Mesothelial cell of epicardium (in vitro differentiated cells): ENCODE measurements at places on chromosomes 5 and 9. TPM values are rescaled to one million over a fixed set of nuclear protein-coding genes. Genes with fewer than 3 reads are reported as not detected.

GRCh38 chr9:93354451-93354850 lies 97.0 kb upstream of the FAM120A start:
- no peak for DNase-seq

DNA sequence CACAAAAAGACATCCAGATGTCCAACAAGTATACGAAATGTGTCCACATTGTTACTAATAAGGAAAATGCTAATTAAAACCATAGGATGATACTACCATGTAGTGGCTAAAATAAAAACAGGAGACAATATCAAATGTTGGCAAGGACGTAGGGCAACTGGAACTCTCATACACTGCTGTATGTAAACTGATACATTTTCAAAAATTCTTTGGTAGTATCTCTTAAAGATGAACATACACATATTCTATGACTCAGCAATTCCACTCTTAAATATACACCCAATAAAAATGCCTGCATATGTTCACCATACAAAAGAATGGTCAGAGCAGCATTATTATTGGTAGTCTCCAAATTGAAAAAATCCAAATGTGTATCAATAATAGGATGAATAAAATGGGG lies 2.9 kb upstream of the CCDC180 start:
- no peak for DNase-seq

GRCh38 chr5:74502479-74502950 lies 138.0 kb downstream of the ENC1 start:
- no peak for DNase-seq

GRCh38 chr5:137320056-137321045 lies 178.8 kb downstream of the SPOCK1 start:
- peak; percentile 47 for DNase-seq

DNA sequence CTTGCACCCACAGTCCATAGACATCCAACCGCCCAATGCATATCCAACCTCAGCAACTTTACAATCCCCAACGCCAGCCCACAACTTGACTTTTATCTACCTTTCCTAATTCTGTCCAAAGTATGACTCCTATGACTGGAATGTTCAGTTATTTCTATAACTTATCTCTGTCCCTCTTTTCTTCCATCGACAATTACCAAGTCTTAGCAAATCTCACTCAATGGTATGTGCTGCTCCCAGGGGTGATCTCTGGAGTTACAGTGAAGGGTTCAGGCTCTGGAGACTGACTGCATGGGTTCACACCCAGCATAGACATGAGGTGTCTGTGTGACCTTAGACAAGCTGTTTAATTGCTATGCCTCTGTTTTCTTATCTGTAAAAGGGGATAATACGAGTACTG lies 106.9 kb downstream of the SPOCK1 start:
- no peak for DNase-seq

DNA sequence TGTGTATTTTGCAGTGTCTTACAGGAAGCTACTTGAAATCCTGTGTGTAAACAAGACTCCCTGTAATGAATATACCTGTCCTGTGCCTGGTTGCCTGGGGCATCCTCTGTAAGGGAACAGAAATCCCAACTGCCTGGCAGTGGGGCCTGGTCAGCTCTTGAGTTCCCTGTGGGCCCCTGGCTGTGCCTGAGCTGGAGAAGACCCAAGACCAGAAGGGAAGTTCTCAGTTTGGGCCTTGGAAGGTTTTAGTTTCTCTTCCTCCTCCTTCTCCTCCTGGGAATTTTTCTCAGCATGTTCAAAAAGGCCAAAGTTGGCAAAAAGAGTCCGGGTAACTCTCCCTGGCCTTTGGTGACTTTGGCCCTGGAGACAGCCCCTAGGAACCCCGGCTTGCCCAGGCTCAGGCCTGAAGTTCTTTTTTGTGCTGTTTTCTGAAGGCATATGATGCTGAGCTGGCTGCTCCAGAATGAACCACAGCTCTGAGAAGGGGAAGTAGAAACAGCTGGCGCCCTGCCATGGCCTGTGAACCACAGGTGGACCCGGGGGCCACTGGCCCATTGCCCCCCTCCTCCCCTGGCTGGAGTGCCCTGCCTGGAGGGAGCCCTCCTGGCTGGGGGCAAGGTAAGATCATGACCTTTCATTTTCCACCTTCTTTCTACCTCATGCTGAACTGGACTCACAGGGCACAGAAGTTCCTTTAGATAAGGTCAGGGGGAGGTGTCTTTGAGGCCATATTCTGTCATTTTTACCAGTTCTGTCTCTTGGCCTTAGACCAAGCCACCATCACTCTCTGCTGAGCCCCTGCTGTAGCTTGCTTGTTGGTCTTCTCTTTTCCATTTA lies 5.8 kb downstream of the TMEM268 start:
- no peak for DNase-seq

GRCh38 chr5:140262221-140262620 lies 40.7 kb downstream of the PFDN1 start:
- no peak for DNase-seq

- DNase-seq = no peak
These were observed 7.7 kb downstream of the FBP1 start for GRCh38 chr9:94631599-94631998.

- no peak for DNase-seq
These were observed 557.0 kb downstream of the TLE1 start for GRCh38 chr9:81132318-81132717.

- no peak for DNase-seq
These were observed 22.2 kb downstream of the COL27A1 start for GRCh38 chr9:114177423-114178064.

DNA sequence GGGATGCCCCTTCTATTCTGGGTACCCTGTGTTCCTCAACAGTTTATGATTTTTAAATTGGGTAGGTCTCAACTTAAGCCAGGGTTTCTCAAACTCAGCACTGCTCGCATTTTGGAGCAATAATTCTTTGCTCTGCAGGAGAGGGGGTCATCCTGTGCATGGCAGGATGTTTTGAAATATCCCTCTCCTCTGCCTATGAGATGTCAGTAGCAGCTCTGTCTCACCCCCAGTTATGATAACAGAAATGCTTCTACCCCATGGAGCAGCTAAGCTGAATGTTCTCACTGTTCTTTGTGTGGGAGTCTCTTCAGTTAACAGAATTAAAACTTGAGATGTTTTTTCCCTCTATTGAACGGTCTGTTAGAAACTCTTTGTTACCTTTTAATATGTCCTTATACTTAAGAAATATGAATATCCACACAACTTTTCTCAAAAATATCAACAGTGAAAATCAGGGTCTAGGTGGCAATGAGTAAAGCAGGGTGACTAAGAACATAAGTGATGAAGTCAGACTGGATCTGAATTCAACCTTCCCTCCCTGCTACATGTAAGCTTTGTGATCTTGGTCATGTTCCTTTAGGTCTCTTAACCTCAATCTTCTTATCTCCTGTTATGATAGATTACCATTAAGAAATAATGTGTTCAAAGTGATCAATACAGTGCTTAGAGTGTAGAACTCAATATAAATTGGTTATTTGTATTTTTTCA lies 89.0 kb downstream of the CAMK4 start:
- no peak for DNase-seq

DNA sequence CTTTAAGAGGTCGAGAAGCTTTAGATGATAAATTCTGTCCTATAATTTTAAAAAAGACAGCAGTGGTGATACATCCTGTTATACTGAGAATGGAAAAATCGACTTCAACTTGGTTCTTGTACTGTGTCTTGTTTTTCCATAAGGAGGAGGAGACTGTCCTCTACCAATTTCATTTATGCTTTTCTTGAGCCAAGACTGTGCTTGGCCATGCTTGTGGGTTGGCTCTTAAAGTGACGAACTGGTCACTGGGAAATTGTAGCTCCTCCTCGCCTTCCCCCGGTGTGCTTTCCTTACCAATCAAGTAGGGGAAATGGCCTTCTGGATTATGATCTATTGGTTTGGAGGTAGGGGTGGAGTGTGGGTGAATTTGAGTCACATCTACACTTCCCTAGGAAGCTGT lies 67.1 kb upstream of the HSPB3 start:
- no peak for DNase-seq

DNA sequence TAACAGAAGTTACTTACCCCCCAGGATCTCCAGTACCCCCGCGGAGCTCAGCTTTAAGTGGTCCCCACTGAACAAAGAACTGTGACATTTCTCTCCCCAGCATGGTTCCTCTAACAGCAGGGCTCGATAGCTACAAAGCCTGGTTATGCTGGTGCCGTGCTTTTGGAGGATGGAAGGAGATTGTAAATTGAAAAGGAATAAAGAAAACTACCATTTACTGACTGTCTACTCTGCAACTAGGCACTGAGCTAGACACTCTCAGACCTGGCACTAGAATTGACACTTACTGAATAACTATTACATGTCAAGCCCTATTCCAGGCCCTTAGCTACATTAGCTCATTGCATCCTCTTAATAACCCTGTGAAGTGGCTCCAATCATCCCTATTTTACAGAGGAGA lies 145.3 kb downstream of the TTLL11 start:
- DNase-seq = no peak

GRCh38 chr5:157993201-157993600 lies 134.3 kb upstream of the CLINT1 start:
- no peak for DNase-seq

DNA sequence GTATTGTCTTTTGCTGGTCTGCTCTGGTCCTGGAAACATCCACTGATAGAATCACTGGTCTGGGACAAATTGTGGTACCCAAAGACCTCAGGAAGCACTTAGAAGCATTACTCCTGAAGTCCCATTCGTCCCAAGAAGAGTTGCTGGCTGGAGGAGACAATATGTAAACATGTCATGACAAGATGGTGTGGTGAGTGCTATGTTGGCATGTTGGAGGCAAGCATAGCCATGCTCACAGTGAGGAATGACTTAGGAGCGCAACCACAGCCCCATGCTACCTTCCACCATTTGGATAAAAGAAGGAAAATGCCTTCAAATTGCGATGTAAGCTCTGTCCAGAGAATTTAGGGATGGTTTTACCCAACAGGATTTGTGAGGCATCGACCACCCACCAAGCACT lies 115.8 kb upstream of the STC2 start:
- no peak for DNase-seq

- no peak for DNase-seq
These were observed 26.9 kb upstream of the PLIN2 start for GRCh38 chr9:19154135-19154612.

- DNase-seq = no peak
These were observed 77.0 kb upstream of the ADAMTS19 start for GRCh38 chr5:129382921-129383672.

- DNase-seq = no peak
These were observed 106.5 kb upstream of the EGFLAM start for GRCh38 chr5:38151878-38152277.

DNA sequence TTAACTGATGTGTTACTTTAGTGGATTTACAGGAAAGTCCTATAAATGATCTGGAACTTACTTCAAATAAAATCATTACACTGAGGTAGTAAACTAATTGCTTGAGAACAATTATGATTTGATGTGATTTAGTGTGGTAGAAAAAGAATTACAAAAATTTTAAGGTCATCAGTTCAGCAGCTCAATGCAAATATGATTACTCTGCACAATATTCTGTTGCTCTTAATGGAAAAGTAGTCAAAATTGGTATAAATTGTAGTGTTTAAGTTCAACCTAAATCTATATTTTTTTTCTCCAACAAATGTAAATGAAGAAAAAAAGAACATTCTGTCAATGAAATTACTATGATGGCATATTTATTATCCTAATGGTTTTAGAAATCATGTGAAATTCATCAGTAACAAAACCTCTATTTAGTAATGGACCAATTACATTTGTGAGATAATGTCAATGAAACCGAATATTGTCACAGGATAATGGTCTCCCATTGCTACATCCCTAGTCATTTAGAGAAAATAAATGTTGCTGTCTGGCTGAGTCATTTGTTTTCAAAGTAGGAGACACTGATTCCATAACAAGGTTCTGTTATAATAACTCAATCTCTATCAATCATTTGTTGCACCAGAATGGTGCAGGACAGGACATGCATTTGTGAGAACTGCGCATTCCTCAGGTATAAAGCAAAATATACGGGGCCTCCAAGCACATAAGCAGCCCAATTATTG lies 177.1 kb downstream of the NFIB start:
- no peak for DNase-seq

- DNase-seq = no peak
These were observed 230.3 kb upstream of the ZNF462 start for GRCh38 chr9:106632621-106633020.

DNA sequence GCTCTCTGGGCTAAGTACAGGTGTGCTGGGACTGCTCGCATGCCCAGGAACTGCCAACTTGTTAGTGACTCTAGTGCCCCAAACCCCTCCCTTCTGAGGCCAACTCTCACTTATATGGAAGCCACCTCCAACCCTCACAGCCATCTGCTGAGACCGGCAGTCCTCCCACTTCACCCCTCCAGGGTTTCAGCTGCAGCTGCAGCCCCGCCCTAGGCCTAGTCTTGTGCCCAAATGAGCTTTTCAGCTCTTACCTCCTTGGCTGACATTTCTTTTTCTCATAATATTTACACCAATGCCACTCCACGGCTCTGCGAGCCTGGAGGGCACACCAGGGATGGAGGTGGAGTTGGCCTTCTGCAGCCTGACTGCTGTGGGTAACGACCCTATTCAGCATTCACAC lies 166.6 kb downstream of the ROR2 start:
- DNase-seq = no peak

- no peak for DNase-seq
These were observed 110.1 kb downstream of the MVB12B start for GRCh38 chr9:126436545-126437267.

- no peak for DNase-seq
These were observed 9.9 kb downstream of the RBM27 start for GRCh38 chr5:146213210-146213826.

GRCh38 chr5:151298063-151298855 lies 5.3 kb downstream of the SLC36A3 start:
- DNase-seq = no peak

DNA sequence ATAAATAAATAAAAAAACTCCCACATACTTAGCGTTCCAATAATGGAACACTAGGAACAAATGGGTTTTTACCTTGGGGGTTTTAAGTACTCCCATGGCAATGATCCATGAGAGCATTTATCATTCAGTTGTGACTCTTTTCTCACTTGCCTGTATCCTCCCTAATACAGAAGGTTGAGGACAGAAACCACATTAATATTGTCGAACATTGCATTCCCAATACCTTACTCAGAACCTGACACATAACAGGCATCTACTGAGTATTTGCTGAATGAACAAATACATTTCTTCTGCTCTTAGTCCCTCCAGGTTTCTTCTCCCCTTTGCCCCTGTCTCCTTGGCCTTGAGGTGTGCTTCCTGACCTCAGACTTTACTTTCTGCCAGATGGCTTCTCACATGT lies 175.9 kb downstream of the CEMIP2 start:
- no peak for DNase-seq

DMAC1 gene
- total RNA-seq = 60.0 to 62.3 TPM (median 61.4 TPM) in 3 replicates

C5orf58 gene
- not detected in 3 replicates for total RNA-seq

OGN gene
- total RNA-seq = 2.2 to 3.1 TPM (median 2.6 TPM) in 3 replicates

NUTM2G gene
- 0.16 to 0.20 TPM in 2 of 3 replicates, not detected in the other for total RNA-seq

GLIPR2 gene
- total RNA-seq = 31.3 to 34.1 TPM (median 33.3 TPM) in 3 replicates

LCN1 gene
- not detected in 3 replicates for total RNA-seq

MZB1 gene
- 0.20 TPM in 1 of 3 replicates, not detected in the others for total RNA-seq

DEPDC1B gene
- total RNA-seq = 14.6 to 17.0 TPM (median 14.7 TPM) in 3 replicates

FBP2 gene
- not detected in 3 replicates for total RNA-seq

CMBL gene
- 22.5 to 26.4 TPM (median 24.8 TPM) in 3 replicates for total RNA-seq

HTR4 gene
- 0.27 to 0.41 TPM (median 0.33 TPM) in 3 replicates for total RNA-seq

SPACA9 gene
- total RNA-seq = 5.5 to 5.8 TPM (median 5.7 TPM) in 3 replicates

PLEKHG4B gene
- total RNA-seq = 65.6 to 71.2 TPM (median 70.0 TPM) in 3 replicates

NEK6 gene
- total RNA-seq = 40.5 to 45.5 TPM (median 42.9 TPM) in 3 replicates

PCDHB6 gene
- total RNA-seq = 1.8 to 2.1 TPM (median 2.1 TPM) in 3 replicates

AKNA gene
- total RNA-seq = 19.6 to 24.0 TPM (median 23.1 TPM) in 3 replicates

CDO1 gene
- total RNA-seq = 9.9 to 13.1 TPM (median 11.8 TPM) in 3 replicates

HRCT1 gene
- 0.72 to 1.2 TPM (median 1.0 TPM) in 3 replicates for total RNA-seq

RASEF gene
- total RNA-seq = 3.7 to 4.1 TPM (median 4.0 TPM) in 3 replicates

ANKRD31 gene
- 1.1 to 1.4 TPM (median 1.3 TPM) in 3 replicates for total RNA-seq

ABCA1 gene
- total RNA-seq = 35.3 to 39.9 TPM (median 37.3 TPM) in 3 replicates

RPS23 gene
- total RNA-seq = 2,105 to 2,236 TPM (median 2,214 TPM) in 3 replicates

UBTD2 gene
- 41.2 to 43.8 TPM (median 42.2 TPM) in 3 replicates for total RNA-seq

EFCAB9 gene
- not detected in 3 replicates for total RNA-seq

EPB41L4A gene
- total RNA-seq = 38.6 to 42.3 TPM (median 39.3 TPM) in 3 replicates
